NCI-H774 (cell line): ENCODE measurements at places on chromosomes 11 and 22.

- DNase-seq, result peak; percentile 15
Measured at GRCh38 chr11:69667619-69668604, 7.2 kb downstream of the LTO1 start.

DNA sequence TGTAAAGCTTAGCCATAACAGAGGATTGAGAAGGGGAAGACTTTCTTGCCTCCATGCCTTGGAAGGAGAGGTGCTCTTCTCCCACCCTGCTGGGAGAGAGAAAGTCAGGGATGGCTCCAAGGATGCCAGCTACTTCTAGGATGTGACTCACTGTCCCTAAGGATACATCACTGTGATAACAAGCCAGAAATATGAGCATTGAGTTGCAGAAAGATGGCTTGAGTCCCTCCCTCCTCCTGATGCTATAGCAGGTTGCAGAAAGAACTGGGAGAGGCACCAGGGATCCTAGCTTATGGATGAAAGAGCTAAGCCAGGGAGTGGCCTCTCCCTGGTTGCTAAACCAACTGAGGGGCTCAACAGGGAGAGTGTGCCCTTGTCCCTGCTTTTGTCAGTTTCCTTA is 27.8 kb upstream of the FJX1 start:
- no peak for DNase-seq

GRCh38 chr11:78032090-78032489 is 9.0 kb upstream of the KCTD14 start:
- no peak for DNase-seq

- DNase-seq, result no peak
Measured at GRCh38 chr11:1762537-1763302, 1.0 kb downstream of the CTSD start.

- DNase-seq, result no peak
Measured at GRCh38 chr11:96986516-96986915, 596.7 kb downstream of the JRKL start.

- DNase-seq, result no peak
Measured at GRCh38 chr11:41040474-41040873, 419.0 kb downstream of the LRRC4C start.

DNA sequence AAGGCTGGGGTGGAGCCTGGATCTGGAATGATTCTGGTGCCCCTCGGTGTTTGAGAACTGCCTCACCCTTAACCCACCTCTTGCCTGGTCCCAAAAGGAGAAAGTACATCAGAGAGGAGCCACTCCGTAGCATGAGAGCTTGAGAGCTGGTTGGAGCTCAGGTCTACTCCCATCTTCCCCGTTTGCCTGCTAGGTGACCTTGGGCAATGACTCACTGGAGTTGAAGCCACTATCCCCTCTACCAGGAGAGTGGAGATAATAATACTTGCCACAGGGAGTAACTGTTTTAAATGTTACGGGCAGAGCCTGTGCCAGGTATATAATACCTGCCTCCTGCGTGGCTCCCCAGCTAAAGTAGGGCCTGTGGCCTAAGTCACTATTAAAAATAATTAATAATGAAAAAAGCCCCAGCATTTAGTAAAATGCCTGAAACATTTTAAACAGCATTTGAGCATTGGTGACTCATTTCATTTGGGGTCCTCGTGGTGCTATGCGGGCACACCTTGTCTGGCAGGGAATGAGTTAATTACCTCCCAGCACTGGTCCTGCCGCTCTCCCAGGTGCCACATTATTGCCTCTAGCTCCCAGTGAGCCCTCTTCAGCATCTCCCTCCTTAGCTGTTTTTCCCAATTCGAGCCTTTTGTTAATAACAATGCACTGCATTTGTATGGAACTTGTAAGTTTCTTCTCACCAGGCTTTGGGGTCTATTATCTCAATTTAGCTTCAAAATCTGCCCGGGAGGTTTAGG is 22.5 kb downstream of the CYTH4 start:
- no peak for DNase-seq

DNA sequence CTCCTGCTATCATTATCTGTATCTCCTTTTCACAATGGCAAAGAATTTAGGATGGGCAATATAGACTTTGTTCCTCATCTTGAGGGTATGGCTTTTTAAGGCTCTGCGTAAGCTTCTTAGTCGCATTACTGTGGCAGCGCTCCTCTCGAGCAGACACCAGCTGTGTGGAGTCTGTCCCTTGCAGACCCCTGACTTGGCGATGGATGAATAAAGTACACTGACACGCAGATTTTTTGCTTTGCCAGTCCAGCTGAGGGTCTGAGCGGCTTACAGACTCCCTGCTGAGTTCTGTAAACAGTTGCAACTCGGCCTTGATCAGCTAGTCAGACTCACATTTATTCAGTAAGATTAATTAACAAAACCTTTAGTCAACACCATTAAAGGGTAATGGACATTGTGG is 390.0 kb upstream of the CNTN5 start:
- DNase-seq, result peak; percentile 70

DNA sequence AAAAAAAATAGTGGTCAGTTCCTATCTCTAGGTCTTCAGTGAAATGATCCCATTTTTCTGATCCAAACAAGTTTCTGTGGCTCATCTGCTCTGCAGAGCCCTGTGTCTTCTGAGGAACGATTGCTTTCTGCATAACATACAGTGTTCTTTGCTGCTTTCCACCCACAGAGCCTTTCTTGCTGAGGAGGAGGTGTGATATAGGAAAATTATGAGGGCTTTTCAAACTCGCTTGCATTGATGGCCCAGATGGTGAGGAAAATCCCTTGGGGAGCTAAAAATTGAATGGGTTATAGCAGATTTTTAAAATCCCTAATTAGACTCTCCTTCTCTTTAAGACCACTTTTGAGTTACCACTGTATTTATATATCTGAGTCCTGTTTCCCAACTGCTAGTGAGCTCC is 31.3 kb downstream of the JAM3 start:
- DNase-seq, result no peak

DNA sequence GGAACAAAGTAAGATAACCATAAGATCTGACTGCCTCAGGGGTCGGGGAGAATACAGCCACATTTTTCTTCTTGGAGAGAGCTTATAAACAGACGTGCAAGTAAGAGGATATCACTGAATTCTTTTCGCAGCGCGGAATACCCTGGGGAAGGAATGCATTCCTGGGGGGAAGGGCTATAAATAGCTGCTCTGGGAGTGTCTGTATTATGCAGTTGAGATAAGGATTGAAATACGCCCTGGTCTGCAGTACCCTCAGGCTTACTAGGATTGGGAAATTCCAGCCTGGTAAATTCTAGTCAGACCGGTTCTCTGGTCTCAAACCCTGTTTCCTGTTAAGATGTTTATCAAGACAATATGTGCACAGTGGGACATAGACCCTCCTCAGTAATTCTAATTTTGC is 1491.7 kb upstream of the RAG2 start:
- no peak for DNase-seq

DNA sequence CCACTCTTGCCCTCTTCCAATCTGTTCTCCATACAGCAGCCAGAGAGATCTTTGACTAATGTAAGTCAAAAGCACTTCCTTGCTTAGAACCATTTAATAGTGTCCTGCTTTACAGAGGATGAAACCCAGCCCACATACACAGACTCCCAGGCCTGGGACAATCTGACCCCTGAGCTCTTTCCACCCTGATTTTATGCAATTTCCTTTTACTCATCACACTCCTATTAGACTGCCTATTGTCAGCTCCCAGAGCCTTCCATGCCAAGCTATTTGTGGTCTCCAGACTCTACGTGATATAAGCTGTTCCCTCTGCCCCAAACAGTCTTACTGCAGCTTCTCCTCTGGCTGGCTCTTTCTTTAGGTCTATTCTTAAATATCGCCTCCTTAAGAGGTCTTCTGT is 28.1 kb downstream of the ME3 start:
- no peak for DNase-seq

GRCh38 chr11:92954003-92954402 is 15.4 kb upstream of the MTNR1B start:
- DNase-seq, result no peak

DNA sequence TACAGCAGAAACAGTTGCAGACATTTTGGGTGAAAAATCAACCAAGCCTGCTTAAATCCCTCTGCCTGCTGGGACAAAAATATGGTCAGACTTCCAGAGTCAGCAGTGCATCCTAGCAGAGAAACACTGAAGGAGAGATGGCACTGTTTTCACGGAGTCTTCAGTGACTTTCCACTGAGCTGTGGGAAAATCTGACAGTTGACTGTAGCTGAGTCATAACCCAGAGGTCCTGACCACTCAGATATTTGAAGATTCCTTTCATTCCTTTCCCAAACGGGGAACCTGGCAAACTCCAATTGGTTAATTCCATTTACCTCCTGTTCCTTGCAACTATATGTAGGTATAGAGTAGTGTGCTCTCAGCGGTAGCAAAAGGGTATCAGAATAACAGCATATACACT is 20.9 kb upstream of the UPB1 start:
- DNase-seq, result no peak
